ENCODE measurements at places on chromosomes 1 and 21.

DNA sequence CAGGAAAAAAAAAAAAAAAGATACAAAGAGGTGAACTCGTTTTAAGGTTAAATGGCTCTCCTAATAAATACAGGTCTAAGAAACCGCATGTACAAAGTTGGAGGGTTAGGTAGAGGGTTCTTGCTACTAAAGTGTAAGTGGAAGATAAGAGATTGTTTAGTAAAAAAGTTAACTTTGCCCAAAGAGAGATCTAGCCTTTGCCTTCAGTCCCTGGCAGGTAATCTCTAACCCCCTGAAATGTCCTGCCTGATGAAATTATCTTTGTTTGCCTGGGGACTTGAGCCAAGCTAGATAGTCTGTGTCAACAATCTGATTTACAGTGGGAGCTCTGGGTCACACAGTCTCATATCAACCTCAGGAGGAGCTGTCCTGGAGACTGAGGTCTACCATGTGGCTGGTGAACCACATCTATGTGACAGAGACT lies 57.6 kb downstream of the TRIM33 start:
- no peak for DNase-seq

DNA sequence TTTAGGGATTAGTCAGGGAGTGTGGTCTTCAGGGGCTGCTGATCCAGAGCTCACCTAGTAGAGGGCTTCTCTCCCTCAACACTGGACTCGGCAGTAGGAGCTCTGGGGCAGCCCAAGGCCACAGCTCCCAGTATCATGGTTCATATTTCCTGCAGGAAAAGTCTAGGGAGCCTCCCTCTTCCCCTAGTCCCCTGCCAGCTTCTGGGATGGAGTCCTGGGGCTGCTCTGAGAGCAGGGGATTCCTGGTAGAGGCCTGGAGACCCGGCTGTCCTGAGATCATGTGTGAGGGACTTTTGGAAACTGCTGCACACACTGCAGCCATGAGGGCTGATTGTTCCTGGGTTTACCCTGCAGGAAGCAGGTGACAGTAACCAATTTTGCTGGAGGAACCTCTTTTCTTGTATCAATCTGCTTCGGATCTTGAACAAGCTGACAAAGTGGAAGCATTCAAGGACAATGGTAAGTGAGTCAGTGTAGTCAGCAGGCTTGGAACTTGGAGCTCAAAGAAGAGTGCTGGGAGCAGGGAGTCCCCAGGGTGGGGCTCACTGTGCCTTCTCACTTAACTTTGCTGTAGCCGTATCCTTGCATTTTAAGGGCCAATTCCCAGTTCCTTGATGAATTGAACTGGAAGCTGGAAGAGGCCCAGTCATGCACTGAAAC lies 16.3 kb downstream of the STRIP1 start:
- no peak for DNase-seq

DNA sequence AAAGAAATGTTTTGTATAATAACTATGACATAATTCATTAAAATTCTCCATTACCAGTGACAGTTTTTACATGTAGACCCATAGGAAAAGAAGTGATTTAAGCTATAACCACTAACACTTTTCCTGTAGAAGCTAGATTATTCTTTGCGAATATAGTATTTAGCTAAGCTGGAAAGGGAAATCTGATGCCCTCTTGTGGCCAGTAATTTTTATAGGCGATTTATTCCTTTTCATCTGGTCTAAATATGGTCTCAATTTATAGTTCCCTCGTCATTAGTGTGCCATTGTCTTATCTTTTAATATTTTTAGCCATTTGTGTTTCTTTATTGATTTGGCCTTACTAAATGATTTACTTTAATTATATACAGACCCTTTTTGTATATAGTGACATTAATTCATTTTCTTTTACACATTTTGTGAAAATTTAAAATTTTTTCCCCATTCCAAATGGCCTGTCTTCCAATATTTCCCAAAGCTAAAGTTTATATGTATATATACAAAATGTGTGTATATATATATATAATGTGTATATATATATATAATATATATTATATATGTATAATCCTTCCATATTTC lies 26.7 kb downstream of the BTG3 start:
- DNase-seq: peak; percentile 45

- DNase-seq: peak; percentile 58
Measured at GRCh38 chr1:101291562-101292380, 55.0 kb downstream of the S1PR1 start.

- DNase-seq: no peak
Measured at GRCh38 chr1:189678779-189679178, 798.9 kb downstream of the BRINP3 start.

DNA sequence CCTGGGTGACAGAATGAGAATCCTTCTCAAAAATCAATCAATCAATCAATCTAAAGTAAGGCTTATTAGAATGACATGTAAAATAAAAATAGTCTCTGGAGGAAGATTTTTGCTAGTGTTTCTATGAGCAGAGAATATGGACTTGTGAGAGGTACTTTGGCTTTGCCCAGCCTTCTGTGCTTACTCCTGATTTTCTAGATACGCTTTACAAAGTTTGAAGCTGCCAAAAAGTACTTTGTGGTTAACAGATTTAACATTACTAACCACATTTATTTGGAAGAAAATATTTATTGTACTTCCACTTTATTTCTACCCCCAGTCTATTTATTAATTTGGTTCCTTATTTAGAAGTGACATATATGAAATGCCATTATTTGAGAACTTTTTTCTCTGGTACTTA lies 41.0 kb downstream of the CEP350 start:
- no peak for DNase-seq

GRCh38 chr1:82472489-82473131 lies 671.9 kb downstream of the ADGRL2 start:
- DNase-seq: no peak

- no peak for DNase-seq
Measured at GRCh38 chr1:145778146-145778540, 45.8 kb downstream of the RNF115 start.

DNA sequence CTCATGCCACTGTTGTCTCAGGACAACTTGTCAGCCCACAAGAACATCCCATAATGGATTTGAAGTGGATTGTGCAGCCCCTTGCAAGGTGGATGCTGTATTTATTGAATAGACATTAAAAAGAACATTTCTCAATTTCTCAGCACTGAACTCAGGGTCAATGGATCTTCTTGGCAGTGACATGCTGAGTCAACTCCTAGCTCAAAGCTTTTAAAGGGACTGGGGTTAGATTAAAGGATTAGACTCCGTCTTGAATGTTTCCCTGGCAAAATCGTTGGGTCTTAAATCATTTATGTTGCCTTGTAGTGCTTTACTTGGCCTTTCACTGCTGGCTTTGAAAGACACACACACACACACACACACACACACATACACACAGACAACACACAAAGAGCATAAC lies 221.6 kb upstream of the PBX1 start:
- no peak for DNase-seq

GRCh38 chr1:23475641-23476040 lies 8.3 kb downstream of the ASAP3 start:
- DNase-seq: no peak

- DNase-seq: no peak
Measured at GRCh38 chr1:232422098-232422497, 207.8 kb downstream of the SIPA1L2 start.

DNA sequence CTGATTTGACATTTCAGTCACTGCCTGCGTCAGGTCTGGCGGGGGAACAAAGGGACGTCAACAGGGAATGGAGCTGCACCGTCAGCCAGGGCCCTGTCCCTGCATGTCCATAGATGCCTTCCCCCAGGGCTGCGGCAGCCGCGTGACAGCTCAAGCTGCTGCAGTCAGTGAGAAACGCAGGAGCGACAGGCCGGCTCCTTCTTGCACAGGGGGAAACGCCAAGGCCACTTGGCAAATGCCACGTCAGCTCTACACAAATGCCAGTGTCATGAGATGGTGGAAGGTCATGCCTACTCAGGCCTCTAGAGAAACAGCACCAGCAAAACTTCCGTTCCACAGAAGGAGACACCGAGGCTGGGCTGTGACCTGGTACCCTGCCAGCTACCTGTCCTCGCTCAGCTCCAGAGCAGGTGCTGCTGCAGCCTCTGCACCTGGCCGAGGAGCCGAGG lies 37.7 kb downstream of the SYF2 start:
- DNase-seq: no peak

DNA sequence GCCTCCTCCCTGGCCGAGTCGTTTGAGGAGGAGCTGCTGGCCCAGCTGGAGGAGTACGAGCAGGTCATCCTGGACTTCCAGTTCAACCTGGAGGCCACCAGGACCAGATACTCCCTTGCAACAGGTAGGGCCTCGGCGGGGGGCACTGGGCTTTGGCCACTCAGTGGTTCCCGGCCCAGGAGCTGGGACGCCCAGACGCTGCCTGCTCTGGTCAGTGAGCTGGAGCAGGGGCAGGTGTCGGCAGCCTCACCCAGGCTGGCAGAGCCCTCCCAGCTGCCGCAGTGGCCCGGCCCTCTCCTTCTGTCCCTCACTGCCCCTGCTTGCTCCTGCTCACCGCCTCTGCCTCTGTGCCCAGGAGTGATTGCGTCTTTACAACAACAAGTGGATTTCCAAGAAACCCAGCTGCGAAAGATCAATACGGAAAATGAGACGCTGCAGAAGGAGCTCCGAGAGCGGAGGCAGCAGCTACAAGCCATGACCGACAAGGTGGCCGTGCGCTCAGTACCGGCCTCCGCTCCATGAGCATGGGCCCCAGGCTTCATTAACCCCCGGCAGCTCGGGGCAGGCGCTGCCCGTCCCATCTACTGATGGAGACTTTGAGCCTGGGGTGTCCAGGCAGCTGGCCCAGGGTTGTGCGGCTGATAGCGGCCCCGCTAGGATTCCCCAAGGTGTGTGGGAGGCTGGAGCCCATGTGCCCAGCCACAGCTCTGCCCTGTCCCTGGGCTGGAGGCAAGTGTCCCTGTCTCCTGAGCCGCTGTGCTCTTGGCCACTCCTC lies 9.0 kb upstream of the SMIM1 start:
- DNase-seq: no peak

- DNase-seq: no peak
Measured at GRCh38 chr1:99656701-99657100, 10.8 kb downstream of the PALMD start.

GRCh38 chr21:42639646-42640152 lies 13.7 kb upstream of the PDE9A start:
- no peak for DNase-seq

- DNase-seq: no peak
Measured at GRCh38 chr1:196317535-196318522, 290.4 kb downstream of the KCNT2 start.

DNA sequence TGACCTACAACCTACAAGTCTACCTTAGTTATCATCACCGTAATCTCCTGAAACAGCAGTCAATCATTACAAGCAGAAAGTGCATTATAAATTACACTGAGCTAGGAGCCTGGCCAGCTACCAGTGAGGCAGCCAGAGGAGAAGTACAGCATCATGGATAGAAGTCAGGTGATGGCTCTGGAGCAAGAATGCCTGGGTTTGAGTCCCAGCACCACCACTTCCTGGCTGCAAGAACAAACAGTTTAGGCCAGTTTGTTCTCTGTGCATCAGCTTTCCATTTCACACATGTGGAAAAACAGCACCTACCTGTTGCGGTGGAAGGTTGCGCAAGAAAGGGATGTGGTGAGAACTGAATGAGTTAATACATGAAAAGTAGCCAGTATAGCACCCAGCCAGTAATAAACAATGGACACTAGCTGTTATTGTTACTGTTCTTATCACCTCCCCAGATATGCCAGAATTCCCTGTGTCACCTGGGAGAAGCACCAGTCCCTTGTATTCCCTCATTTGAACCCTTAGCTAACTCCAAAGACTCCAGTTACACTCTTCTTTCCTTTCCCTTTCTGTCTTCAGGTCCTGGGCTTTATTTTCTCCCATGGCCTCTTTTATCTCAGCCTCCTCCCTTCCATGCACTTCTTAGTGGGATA lies 9.0 kb downstream of the CREG1 start:
- DNase-seq: no peak
